Osteoblast (primary cell): ENCODE measurements at places on chromosomes 5 and 9. TPM values are rescaled to one million over a fixed set of nuclear protein-coding genes. Genes with fewer than 3 reads are reported as not detected.

GRCh38 chr5:155189981-155190380, 176.4 kb downstream of the KIF4B start:
- DNase-seq, result no peak
- H3K27ac ChIP-seq, result no peak overlapping the region
- H3K36me3 ChIP-seq, result no peaks in the 10 kb centered on the region
- no peak overlapping the region for H3K4me3 ChIP-seq
- no peaks in the 10 kb centered on the region for H3K27me3 ChIP-seq

- H3K27ac ChIP-seq, result no peak overlapping the region
- no peaks in the 10 kb centered on the region for H3K4me1 ChIP-seq
- H3K4me3 ChIP-seq, result no peak overlapping the region
- H3K36me3 ChIP-seq, result no peaks in the 10 kb centered on the region
- DNase-seq, result no peak
- no peaks in the 10 kb centered on the region for H3K27me3 ChIP-seq
Measured at GRCh38 chr5:94551858-94552257, 66.5 kb downstream of the KIAA0825 start.

The FAM200C gene
- total RNA-seq, result 3.6 and 5.6 TPM in 2 replicates

The CNTNAP3B gene
- total RNA-seq, result 15.0 and 30.8 TPM in 2 replicates

- no peaks in the 10 kb centered on the region for H3K36me3 ChIP-seq
- DNase-seq, result no peak
- peaks cover 6% of the 10 kb centered on the region for H3K27me3 ChIP-seq
Measured at GRCh38 chr9:96626912-96627311, 7.3 kb upstream of the CDC14B start.

The CSF2 gene
- not detected in 2 replicates for total RNA-seq

The HK3 gene
- total RNA-seq, result under 0.01 and 1.8 TPM in 2 replicates

The RPL37 gene
- total RNA-seq, result 220 and 385 TPM in 2 replicates

The FCN1 gene
- total RNA-seq, result not detected in 2 replicates

DNA sequence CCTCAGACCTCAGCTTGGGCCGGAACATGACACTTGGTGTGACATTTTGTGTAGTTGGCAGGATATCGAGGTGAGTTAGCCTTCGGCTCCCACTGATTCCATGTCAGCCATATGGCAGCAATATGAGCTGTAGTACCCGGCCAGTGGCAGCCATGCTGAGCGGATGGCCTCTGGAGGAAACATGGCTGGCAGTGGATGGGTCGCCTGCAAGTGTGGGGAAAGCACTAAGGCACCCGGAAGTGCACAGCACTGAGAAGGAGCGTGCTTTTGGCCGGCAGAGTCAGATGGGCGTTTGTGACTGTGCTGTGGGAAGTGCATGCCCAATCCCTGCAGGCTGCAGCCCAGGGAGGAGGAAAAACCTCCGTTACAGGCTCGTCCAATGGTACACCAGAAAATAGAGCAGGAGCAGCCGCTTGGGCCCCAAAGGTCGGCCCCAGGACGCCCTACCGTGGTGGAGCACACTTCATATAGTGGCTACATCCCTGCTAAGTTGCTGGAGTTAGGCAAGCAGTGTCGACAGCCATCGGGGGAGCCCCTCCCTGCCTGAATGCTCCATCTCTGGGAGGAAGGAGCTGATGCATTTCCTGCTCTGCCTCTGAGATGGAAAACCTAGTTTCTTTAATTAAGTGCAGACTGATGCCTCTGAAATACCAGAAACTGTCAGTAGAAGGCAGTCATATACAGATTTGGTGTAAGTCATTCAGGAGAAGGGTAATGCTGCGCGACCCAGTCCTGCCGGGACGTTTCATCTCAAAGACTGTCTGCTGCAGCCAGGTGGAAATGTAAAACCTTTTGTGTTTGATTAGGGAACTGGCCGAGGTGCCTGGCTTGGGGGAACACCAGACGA, 2185.8 kb upstream of the ACO1 start:
- DNase-seq, result no peak
- no peak overlapping the region for H3K27ac ChIP-seq
- no peaks in the 10 kb centered on the region for H3K4me1 ChIP-seq
- no peaks in the 10 kb centered on the region for H3K36me3 ChIP-seq
- H3K27me3 ChIP-seq, result no peaks in the 10 kb centered on the region

DNA sequence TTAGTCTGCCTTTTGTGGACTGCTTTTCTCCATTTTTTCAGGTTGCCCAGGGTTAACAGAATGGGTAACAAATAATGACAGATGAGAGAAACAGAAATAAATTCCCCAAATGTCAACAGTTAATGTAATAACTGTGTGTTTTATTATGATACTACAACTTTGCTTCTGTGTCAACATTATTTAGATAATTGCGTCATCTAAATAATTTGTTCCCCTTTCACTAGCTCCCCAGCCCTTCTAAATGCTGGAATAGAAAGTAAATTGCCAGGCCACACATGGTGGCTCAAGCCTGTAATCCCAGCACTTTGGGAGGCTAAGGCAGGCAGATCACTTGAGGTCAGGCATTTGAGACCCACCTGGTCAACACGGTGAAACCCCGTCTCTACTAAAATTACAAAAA, 53.5 kb downstream of the RNF38 start:
- H3K36me3 ChIP-seq, result peaks cover 58% of the 10 kb centered on the region
- no peak for DNase-seq
- no peaks in the 10 kb centered on the region for H3K27me3 ChIP-seq

The FIBCD1 gene
- 5.1 and 5.3 TPM in 2 replicates for total RNA-seq

The OLFM1 gene
- under 0.01 and 0.29 TPM in 2 replicates for total RNA-seq

The PRDM9 gene
- not detected in 2 replicates for total RNA-seq

- H3K27ac ChIP-seq, result no peak overlapping the region
- H3K4me3 ChIP-seq, result no peak overlapping the region
- no peaks in the 10 kb centered on the region for H3K27me3 ChIP-seq
- no peaks in the 10 kb centered on the region for H3K36me3 ChIP-seq
- no peak for DNase-seq
Measured at GRCh38 chr9:532707-533106, 308.8 kb upstream of the DMRT1 start.

GRCh38 chr5:167720259-167720658, 571.2 kb upstream of the WWC1 start:
- no peak overlapping the region for H3K4me3 ChIP-seq
- H3K36me3 ChIP-seq, result no peaks in the 10 kb centered on the region
- peak; percentile 47 for DNase-seq
- peaks cover 12% of the 10 kb centered on the region for H3K4me1 ChIP-seq
- peak overlapping the region; percentile 19 for H3K27ac ChIP-seq

DNA sequence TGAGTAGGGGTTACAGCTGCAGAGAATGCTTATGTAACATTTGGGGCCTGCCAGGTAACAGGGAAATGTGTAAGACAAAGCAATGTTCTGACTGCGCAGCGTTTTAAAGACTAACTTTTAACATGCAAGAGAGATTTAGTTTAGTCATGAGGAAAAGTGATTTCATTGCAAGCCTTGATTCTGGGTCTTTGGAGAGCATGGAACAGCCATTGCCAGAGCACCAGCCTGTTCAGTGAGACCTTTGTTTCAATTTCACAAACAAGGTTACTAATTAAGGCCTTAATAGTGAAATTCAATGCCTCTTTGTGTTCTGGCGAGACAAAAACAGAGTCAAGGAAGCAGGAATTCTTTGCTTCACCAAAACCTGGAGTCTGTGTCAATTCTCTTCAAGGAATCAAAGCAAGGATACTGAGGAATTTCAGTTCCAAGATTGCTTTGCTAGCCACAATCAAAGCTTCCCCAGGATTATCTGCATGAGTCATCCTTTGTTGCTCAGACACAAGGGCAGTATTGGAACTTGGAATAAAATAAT, 14.4 kb downstream of the CKMT2 start:
- no peak overlapping the region for H3K27ac ChIP-seq
- H3K27me3 ChIP-seq, result no peaks in the 10 kb centered on the region
- no peak overlapping the region for H3K4me3 ChIP-seq
- H3K36me3 ChIP-seq, result no peaks in the 10 kb centered on the region

The CCNJL gene
- total RNA-seq, result 0.88 and 1.1 TPM in 2 replicates

DNA sequence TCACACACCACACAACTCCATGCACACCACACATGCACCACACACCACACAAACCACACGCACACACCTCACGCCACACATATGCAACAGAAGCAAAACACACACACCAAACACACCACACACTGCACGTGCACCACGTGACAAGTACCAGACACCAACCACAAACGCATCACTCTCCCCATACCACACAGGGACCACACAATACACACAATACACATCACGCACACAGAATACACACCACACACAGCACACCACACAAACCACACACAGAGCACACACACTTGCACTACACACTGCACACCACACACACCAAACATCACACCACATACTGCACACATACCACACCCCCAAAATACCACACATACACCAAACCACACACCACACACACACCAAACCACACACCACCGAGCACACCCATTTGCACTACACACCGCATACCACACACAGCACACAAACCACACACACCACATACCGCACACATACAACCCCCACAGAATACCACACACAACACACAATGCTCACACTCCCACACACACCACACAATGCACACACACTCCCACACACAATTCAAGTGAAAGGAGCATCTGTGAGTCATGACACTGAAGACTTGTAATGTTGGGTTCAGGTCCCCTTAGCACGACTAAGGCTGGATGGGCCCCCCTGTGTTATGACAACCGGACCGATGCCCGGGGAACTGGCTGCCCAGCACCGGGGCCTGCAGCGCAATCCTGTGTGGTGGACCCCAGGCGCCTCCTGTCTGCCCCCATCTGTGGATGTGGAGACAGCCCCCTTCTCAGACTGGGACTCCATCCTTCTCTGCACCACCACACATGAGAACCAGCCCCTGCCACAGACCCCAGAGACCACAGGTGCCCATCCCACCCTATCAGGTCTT, 6.0 kb upstream of the ZDHHC11 start:
- DNase-seq, result peak; percentile 60
- H3K36me3 ChIP-seq, result no peaks in the 10 kb centered on the region
- no peak overlapping the region for H3K27ac ChIP-seq
- no peak overlapping the region for H3K4me3 ChIP-seq
- H3K4me1 ChIP-seq, result no peaks in the 10 kb centered on the region

GRCh38 chr5:172868924-172869591, 35.0 kb downstream of the ERGIC1 start:
- H3K27me3 ChIP-seq, result no peaks in the 10 kb centered on the region
- peak overlapping the region; percentile 96 for H3K27ac ChIP-seq
- peaks cover 77% of the 10 kb centered on the region for H3K4me1 ChIP-seq
- peak overlapping the region; percentile 41 for H3K4me3 ChIP-seq
- peaks cover 3% of the 10 kb centered on the region for H3K36me3 ChIP-seq

GRCh38 chr5:56574778-56575177, 240.6 kb upstream of the MAP3K1 start:
- H3K36me3 ChIP-seq, result no peaks in the 10 kb centered on the region
- peaks cover under 1% of the 10 kb centered on the region for H3K4me1 ChIP-seq
- no peak overlapping the region for H3K27ac ChIP-seq
- no peak for DNase-seq

DNA sequence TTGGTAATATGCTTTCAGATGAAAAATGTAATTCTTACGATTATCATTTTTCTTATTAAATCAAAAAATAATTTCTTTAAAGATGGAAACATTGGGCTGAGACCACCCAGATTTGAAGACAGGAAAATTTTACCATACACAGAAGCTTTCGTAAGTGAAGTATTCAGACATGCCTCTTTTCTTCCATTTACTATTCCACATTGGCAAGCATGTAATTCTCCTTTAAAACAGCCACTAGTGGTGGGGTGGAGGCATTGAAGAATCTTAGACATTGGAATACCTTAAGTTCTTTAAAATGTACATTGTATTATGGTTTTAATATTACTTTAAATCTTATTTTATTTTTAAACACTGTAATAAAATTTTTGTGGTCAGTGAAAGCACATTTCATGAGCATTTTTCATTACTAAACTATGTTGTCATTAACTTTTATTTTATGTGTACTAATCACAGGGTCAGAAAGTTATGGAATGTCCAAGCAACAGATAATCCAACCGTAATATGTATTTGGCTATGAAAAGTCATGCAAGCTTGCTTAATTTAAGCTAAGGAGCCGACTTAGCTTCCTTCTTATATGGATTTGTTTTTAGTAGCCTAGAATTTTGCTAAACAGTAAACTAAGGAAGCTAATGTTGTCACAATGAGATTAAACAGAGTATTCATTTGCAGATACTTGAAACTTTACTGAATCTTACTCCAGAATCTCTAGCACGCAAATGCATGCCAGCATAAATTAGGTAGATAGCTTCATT, 97.4 kb upstream of the ALDH1A1 start:
- DNase-seq, result no peak
- H3K4me1 ChIP-seq, result peaks cover 10% of the 10 kb centered on the region
- no peaks in the 10 kb centered on the region for H3K27me3 ChIP-seq
- H3K4me3 ChIP-seq, result no peak overlapping the region
- H3K36me3 ChIP-seq, result no peaks in the 10 kb centered on the region

GRCh38 chr5:167308466-167308865, 983.0 kb upstream of the WWC1 start:
- H3K27me3 ChIP-seq, result no peaks in the 10 kb centered on the region
- no peak overlapping the region for H3K27ac ChIP-seq
- H3K4me3 ChIP-seq, result no peak overlapping the region
- no peaks in the 10 kb centered on the region for H3K36me3 ChIP-seq
